ENCODE measurements at places on chromosomes 3 and 15.

DNA sequence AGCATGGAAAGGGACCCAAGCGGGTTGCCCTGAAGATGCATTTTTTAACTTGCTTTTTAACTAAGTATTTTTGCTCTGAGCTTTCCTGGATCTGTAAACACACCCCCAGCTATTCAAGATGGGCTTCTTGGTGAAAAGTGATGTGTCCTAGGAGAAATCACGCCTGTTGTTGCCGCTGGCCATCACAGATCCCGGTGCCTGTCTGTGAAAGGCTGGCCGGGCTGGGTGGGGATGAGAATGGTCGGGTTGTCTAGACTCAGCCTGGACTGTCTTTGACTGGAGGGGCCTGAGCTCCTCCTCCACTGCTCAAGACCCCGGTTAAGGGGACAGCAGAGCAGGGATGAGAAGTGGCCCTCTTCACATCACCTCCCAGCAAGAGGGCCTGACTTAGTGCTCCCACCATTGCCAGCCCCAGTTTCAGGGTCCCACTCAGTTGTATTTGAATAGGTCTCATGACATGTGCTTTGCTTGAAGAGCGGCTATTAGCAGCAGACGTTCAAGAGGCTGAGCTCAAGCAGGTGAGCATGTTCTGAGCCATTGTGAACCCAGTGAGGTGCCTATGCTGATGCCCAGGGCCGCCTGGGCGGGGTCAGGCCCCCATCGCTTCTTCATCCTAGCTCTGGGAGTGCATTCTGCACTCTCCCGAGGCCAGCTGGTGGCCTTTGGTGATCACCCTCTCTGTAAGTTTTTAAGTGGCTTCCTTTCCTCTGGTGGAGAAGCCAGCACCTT lies 79.9 kb downstream of the IGF1R start:
- no peak for DNase-seq

DNA sequence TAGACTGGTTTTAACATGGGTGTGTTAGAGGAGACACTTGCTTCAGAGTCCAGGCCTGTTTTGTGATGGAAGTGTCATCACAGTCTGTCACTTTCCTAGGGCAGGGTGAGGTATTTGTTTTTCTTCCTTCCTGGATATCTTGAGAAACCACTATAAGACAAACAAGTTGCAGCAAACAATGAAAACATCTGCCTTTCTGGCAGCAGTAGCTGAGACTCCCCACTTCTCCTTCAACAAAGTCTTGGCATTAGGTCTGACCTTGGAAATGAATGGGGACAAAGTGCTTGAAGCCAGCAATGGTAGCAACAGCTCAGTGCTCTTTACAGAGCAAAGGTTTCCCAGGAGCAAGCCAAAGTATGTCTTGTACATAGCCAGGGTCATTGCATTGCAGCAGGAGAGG lies 64.6 kb downstream of the CD200 start:
- DNase-seq: no peak

- no peak for DNase-seq
These were observed 91.6 kb downstream of the SRGAP3 start for GRCh38 chr3:9157651-9158362.

GRCh38 chr15:19974998-19975397 lies 566.6 kb downstream of the GOLGA6L6 start:
- DNase-seq: no peak

DNA sequence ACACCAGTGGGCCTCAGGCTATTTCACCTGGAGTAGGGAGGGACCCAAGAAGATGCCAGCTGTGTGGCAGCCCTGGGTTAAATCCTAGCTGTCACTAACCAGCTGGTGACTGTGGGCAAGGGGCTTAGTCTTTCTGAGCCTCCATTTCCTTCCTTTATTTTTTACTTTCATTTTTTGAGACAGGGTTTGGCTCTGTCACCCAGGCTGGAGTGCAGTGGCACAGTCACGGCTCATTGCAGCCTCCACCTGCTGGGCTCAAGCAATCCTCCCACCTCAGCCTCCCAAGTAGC lies 108.0 kb upstream of the SMAD3 start:
- DNase-seq: no peak

GRCh38 chr3:139284221-139284620 lies 59.6 kb upstream of the MRPS22 start:
- no peak for DNase-seq

- peak; percentile 33 for DNase-seq
These were observed 585 bp downstream of the SLCO3A1 start for GRCh38 chr15:91853948-91854638.

DNA sequence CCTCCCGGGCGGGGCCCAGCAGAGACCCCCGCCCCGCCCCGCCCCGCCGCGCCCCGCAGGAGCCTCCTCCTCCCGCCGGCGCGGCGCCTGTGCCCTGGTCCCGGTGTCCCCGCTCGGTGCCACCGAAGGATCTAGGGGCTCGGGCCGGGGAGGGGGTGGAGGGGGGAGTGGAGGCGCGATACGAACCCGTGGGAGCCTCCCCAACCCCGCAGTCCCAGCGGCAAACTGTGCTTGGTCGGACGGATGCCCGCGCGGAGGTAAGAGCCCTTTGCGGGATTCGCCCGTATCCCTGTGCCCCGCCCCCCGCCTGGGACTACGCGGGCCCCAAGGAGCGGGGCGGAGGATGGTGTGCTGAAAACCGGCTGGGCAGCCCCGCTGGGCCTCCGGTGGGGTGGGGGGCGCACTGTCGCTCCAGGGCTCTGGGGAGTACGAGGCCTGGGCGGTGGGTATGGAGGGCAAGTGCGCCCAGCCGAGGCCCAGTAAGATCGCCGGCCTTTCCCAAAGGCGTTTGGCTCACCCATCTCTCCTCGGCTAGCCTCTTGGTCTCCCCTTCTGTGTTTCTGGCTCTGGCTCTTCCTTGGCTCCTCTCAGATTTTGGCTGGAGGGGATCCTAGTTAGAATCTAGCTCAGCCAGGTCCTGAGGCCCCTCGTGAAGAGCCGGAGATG lies 65.6 kb upstream of the POLG start:
- DNase-seq: no peak

GRCh38 chr15:76667943-76668715 lies 237.0 kb downstream of the SCAPER start:
- DNase-seq: no peak

- no peak for DNase-seq
These were observed 389.9 kb upstream of the PROK2 start for GRCh38 chr3:72174890-72175289.

- DNase-seq: peak; percentile 72
These were observed 525.8 kb upstream of the PROK2 start for GRCh38 chr3:72310419-72311380.

GRCh38 chr15:74870436-74871215 lies 2.5 kb downstream of the SCAMP2 start:
- DNase-seq: no peak

DNA sequence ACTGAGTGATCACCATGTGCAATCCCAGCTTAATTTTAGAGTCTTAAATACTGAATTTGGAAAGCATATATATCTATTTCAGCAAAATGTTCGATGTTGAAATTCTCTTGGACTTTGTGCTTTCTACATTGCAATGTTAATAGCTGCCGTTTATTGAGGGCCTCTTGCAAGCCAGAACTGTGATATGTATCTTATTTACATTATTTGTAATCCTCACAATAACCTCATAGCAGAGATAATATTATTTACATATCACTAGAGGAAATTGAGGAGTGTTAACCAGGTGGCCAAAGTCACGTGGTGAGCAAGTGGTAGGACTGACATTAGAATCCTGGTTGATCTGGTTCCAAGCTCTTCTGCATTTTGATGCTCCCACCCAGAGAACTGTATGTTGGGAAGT lies 254.1 kb downstream of the SLC9A9 start:
- DNase-seq: no peak

- DNase-seq: no peak
These were observed 186.9 kb downstream of the FAM43A start for GRCh38 chr3:194872669-194872977.

- no peak for DNase-seq
These were observed 121.2 kb downstream of the MECOM start for GRCh38 chr3:169542331-169542751.

- DNase-seq: peak; percentile 27
These were observed 969.6 kb upstream of the ALCAM start for GRCh38 chr3:104396974-104397669.

DNA sequence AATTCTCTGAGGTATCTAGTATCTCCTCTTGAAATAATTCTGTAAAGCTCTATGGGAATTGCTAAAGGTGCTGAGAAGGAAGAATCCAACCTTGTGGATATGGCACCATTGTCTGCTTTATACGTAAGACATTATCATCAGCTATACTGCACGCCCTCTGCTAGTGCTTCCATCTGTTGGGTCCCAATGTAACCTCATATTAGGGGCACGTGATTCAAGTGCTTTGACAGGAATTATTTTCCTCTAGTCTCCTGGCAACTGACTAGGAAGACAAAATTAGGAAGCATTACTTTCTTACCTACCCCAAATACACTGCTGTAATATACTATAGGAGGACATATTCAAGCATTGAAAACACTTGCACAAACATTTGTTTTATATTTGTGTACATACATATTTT lies 24.0 kb downstream of the COPS2 start:
- DNase-seq: no peak
